ENCODE measurements at places on chromosomes 16 and 17.

- DNase-seq, result no peak
Measured at GRCh38 chr16:27638833-27639560, 89.1 kb downstream of the KATNIP start.

DNA sequence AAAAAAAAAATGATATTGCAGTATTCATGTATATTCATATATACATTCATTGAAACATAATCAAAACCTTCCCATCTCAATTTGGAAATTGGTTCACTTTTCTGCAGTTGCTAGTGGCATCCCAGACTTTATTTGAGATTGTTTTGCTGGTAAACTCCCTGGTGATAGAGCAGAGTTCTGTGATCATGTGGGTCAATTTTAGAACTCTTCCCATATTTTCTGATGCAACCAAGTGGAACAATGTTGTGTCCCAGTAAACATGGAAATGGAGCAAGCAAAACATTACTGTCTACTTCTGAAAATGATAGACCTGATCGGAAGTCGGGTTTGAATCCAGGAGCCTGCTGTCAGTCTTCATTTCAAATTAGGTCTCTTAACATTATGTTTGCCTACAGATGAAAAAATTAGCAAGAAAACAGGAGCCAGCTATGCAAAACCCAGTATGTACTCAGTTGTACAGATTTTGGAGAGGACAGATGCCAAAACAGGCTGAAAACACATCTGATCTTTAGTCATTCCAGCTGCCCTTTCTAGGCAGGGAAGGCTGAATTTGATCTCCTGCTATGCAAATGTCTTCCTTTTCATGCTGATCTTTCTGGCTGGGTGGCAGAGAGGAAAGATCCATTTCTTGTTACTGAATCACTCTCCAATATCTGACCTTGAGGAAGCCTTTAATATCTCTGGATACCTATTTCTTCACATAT is 786.6 kb upstream of the SOX9 start:
- DNase-seq, result no peak

DNA sequence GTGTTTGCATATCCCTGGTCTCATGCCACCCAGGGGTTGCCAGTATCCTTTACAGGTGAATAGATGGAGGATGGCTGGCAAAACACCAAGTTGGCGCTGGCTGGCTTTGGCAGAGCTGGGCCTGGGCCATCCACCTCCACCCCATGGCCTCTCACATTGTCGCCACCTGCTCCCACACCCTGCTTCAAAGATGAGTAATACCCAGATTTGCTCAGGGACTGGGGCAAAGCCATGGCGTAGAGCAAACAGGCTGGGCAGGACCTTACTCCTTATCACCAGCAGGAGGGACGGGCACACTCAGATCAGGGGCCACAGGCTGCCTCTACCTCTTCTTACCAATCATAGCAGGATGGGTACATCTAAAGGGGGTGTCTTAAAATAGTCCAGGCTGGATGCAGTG is 24.3 kb downstream of the PLA2G10 start:
- DNase-seq, result no peak

DNA sequence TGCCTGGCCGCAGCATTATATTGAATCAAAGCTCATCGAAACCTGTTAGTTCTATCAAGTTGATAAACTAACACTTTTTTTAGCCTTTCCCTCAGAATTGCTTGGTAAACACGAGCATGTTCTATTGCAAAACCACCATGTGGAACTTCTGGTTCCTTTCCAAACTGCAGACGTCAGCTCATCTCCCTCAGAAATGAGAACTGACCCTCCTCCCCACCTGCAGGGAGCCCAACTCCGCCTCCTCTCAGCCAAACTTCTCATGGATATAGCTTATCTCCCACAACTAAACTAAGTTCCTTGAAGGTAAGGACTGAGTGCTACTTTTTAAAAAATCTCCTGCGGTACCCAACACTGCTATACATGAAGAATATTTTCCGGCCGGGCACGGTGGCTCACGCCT is 6.7 kb downstream of the SHMT1 start:
- DNase-seq, result no peak

DNA sequence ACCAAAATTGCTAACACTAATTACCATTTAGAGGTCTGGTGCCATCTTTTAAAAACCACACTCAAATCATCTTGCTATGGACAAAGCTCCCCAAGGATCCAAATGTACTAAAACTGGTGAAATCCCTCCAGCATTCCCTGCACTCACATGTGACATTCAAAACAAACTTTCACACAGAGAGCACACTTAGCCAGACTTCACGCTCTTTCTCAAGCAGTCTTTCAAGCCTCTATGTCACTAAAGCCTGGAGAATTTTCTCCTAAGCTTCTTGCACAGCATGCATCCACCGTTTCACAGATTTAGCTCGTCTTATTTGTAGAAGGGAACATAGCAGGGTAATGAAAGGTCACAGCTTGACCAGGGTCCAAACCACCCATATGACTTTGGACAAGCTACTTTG is 19.3 kb downstream of the CMTM3 start:
- DNase-seq, result no peak

- no peak for DNase-seq
Measured at GRCh38 chr16:51057102-51057793, 93.8 kb downstream of the SALL1 start.

DNA sequence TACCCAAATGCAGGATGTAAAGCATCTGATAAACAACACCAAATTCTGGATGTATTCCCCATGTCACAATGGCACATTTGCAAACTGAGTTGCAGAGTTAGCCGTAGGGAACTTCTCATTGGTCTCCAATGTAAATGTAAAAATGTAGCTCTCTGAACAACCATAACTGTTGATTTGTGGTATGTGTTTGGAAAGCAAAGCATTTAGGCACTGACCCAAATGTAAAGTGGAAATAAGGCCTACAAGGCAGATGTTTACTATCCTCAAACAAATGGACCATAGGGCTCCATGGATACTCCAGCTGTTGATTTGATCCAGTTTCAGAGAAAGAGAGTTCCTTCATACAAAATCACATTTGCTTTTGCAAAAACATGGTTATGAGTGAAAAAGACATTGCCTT is 223.0 kb upstream of the ELAC2 start:
- no peak for DNase-seq
